Kidney epithelial cell (primary cell): ENCODE measurements at places on chromosomes 6 and 20. TPM values are rescaled to one million over a fixed set of nuclear protein-coding genes. Genes with fewer than 3 reads are reported as not detected.

Gene MRS2
- total RNA-seq = 26.1 and 42.3 TPM in 2 replicates

GRCh38 chr20:64223526-64224067, 32.0 kb upstream of the PCMTD2 start:
- DNase-seq = peak; percentile 19

- DNase-seq = no peak
Observed at GRCh38 chr6:167287513-167288048, 3.5 kb upstream of the UNC93A start.

GRCh38 chr6:37260444-37260843, 2.5 kb upstream of the TMEM217 start:
- no peak for DNase-seq

- DNase-seq = no peak
Observed at GRCh38 chr6:84078335-84078734, 44.8 kb downstream of the MRAP2 start.

- DNase-seq = no peak
Observed at GRCh38 chr20:48847498-48848205, 19.9 kb upstream of the PREX1 start.

GRCh38 chr6:52419809-52420667, at the start of gene EFHC1:
Gene EFHC1, plus strand, starts transcription at chr6:52420342. Its CDS starts 69 bp downstream, at chr6:52420411.
- DNase-seq = peak; percentile 89

Gene VGLL2
- not detected in 2 replicates for total RNA-seq

Gene SAPCD1
- 1.1 and 2.2 TPM in 2 replicates for total RNA-seq

DNA sequence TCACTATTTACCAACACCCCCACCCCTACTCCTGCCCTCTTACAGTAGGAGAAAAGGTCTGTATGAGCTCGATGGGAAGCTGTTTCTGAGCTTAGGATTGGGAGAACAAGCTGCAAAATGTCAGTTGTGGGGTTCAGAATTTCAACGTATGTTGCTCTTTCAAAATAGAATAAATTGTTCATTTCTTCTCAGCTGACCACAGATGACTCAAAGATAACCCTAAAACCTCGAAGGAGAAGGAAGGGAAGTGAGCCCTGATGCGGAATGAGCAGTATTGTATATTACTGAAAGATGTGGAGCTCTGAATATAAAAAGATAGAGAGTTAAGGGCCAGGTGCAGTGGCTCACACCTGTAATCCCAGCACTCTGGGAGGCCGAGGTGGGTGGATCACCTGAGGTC, 35.9 kb upstream of the MYLIP start:
- DNase-seq = no peak

GRCh38 chr6:32947552-32948465, 5.1 kb downstream of the HLA-DMA start:
- DNase-seq = no peak

DNA sequence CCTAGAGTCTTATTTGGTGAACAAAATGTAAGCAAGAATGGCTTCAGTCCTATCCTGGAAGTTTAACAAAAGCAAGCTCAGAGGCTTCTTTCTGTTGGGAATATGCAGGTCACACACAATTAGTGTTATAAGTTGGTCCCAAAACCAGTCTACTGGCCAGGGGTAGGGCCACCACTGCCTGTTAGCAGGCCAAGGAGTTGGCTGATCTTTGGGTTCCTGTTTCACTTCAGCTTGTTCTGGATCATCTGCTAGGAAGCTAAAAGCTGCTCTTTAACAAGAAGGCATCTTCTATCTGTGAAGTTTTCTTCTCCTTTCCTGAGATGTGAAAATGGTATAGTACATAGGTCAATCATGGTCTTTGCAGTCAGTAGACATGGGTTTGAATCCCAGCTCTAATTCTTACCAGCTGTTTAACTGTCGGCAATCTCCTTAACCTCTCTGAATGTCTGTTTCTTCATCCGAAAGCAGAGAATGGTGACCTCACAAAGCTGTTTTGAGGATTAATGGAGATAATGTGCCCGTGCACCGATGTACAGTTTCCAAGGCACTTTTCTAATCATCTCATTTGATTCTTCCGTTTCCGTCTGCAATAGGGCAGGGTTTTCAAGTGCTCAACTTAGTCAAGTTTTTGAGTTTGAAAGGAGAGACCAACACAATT, 271.2 kb upstream of the TAB2 start:
- no peak for DNase-seq

DNA sequence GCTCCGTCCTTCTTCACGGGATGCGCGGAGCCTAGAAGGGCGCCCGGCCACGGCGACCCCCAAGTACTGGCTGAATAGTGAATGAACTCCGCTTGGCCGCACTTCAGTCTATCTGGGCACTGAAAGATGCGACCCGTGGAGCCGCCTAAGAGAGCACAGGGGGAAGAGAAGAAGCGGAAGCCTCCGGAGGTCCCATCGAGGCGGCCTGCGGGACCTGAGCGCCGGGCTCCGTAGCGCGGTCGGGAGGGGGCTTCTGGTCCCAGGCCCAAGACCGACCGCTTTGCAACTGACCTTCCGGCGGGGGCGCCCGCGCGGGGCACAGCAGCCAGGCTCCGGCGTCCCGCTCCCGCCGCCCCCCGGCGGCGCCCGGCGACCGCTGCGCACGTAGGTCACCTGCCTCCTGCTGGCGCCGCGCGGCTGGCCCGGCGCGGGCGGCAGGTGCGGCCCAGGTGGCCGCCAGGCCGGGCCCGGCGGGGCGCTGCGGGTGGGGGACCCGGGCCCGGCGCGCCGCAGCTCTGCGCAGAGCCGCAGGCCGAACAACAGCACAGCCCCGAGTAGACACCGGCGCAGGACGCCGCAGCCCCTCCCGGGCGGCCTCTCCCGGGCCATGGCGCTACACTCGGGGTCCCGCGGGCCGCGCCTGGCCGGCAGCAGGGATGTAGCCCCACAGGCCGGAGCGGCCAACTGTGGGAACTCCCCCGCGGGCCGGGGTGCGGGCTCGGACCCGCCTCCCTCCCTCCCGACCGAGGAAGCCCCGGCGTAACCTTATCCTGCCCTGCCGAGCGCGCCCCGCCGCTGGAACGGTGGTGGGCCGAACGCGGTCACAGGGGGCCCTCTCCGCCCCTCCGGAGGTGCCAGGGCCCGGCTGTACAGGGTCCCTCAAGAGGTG, at the start of gene METTL24:
Gene METTL24 (minus strand): TSS at position 686 of the 889 bp plus-strand sequence. CDS start 77 bp downstream, at position 609.
- DNase-seq = no peak

- no peak for DNase-seq
Observed at GRCh38 chr6:75932067-75932466, 140.4 kb downstream of the IMPG1 start.

Gene BTBD3
- total RNA-seq = 31.6 and 39.8 TPM in 2 replicates

Gene TOP1
- total RNA-seq = 29.2 and 38.0 TPM in 2 replicates

GRCh38 chr6:162063666-162064065, 663.9 kb downstream of the PRKN start:
- no peak for DNase-seq

GRCh38 chr20:18987781-18988360, 174.3 kb downstream of the SCP2D1 start:
- no peak for DNase-seq

DNA sequence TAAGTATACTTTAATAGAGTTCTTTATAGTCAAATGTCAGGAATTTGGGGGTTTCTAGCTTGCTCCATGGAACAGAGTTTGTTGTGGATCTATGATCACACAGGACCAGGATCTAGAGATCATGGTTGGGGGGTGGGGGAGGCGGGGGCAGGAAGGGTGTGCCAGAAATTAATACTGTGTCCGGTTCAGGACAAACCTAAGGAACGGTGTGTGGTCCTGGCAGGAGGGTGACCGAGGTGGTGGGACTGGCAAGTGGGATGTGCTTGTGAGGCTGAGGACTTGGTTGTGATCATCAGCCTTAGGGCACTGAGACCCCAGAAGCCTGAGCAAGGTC, 27.9 kb downstream of the GSTA3 start:
- no peak for DNase-seq

Gene TPD52L1
- 57.7 and 63.3 TPM in 2 replicates for total RNA-seq

Gene SYCP2
- 1.0 and 2.3 TPM in 2 replicates for total RNA-seq

DNA sequence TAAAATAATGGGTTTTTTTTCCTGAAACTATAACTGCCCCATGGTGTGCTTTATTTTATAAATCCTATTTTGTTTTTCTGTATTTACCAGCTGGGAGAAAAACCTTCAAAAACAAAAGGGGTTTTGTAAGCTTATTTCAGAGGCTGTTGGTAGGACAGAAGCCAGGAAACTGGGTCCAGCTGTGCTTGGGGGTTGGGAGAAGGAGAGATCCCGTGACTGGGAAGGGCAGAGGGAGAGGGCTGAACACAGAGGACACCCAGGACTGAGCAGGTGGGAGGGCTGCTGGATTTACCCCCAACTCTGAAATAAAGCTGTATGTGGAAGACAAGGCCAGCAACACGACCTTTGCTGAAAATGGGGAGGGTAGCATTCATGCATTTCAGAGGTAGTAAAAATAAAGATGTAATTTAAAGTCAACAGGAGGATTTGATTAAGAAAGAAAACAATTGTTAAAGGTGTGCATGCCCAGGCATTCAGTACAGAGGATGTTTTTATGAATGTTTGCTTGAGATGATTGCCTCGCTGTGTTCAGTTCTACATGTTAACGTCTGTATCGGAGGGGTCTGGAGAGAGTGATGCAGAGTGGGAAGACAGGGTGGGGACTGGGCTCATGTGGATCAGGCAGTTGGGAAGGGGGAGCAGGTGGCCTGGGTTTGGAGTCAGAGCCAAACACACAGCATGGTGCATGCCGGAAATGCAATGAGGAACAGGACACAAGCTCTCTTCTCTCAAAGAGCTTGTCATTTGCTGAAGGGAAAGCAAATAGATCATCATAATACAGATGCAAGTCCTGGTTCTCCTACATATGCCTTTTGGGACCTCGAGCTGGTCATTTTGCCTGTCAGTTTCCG, 21.4 kb downstream of the ARFGEF3 start:
- DNase-seq = no peak
